Stimulated activated CD4-positive, alpha-beta T cell treated with anti-CD3 and anti-CD28 coated beads, Interleukin-1b, Interleukin-23, amount 100 ng/mL, for 1 hour (primary cell): ENCODE measurements at places on chromosomes 11 and 22.

- no peak for DNase-seq
These were observed 5.3 kb downstream of the NCAM1 start for GRCh38 chr11:112966561-112966960.

GRCh38 chr11:113474362-113475159 is 637 bp downstream of the DRD2 start:
- no peak for DNase-seq

- no peak for DNase-seq
These were observed 25.0 kb downstream of the ARRB1 start for GRCh38 chr11:75326439-75326810.

DNA sequence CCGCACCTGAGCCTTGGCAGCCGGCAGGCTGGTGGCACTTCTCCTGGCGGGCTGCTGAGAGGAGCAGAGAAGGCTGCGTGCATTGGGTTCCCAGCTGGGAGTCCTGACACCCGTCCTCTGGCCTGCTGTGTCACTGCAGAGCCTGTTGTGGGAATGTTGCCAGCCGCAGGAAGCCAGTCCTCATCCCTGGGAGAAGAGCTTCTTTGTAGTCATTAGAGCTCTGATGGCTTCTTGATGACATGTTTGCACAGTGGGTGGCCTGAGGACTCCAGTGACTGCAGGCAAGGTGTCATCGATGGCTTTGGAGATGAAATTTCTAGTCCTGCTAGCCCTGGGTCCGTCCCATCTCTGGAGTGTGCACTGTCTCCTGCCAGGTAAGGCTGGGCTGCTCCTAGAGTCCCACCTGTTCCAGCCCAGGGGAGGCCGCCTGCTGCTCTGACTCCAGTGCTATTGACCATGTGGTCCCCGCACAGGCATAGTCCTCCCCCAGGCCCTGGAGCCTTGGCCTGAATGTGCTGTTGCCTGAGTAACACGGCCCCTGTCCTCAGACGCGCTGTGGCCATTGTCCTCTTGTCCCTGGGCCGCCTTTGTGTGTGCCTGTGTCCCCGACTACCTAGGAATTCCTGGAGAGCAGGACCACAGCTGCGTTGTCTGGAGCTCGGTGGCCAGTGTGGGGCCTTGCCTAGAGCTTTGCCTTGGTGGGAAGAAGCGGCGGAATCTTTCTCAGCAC is 129.2 kb downstream of the CACNA1I start:
- DNase-seq = no peak

GRCh38 chr22:50121202-50121740 is 31.5 kb downstream of the MOV10L1 start:
- DNase-seq = no peak

- DNase-seq = no peak
These were observed 2.3 kb downstream of the MYEOV start for GRCh38 chr11:69295995-69296889.

DNA sequence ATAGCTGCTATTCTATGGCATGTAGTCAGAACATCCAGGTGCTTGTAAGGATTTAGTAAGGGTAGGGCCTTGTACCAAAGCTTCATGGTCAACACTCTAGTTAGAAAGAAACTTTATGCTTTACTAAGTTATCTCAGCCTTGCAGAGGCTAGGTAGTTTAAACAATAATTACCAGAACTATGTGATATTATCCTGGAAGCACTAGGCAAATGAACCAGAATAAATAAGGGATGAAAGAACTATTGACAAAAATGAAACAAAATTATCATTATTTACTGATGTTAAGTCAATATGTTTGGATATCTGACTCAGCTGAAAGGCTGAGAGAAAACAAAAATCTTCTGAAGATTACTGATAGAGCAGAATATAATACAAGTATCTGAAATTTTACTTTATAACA is 1089.1 kb upstream of the RAG2 start:
- no peak for DNase-seq

DNA sequence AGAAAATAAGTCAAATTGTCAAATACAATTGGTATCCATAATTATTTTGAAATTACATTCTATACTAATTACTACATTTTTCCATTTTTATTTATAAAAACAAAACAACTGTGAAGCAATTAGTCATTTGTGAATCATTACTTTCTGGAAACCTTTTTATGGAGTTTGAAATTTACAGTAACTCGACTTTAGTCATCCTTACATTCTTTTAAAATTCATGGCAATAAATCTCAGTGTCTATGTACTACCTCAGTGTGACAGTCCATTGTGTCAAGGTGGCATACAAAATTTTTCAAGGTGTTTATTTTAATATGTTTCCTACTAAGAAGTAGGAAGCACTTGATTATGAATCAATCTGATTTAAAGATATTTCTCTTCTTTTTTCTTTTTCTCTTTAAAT is 1949.4 kb upstream of the RAG2 start:
- DNase-seq = no peak

- no peak for DNase-seq
These were observed 266.4 kb downstream of the KCNA4 start for GRCh38 chr11:29750392-29750791.
